ENCODE measurements at places on chromosomes 6 and 20. TPM values are rescaled to one million over a fixed set of nuclear protein-coding genes. Genes with fewer than 3 reads are reported as not detected.

TGM3 gene
- 0.28 TPM for total RNA-seq

HLA-DRB5 gene
- total RNA-seq: 266 TPM

FILIP1 gene
- 1.9 TPM for total RNA-seq

DAAM2 gene
- 1.1 TPM for total RNA-seq

ACAT2 gene
- total RNA-seq: 43.0 TPM

ZNF512B gene
- total RNA-seq: 10.0 TPM

PPP1R14C gene
- 0.42 TPM for total RNA-seq

SRMS gene
- 0.05 TPM for total RNA-seq

CST1 gene
- total RNA-seq: 2.5 TPM

GJA10 gene
- total RNA-seq: 0.05 TPM

KHDC1 gene
- 2.3 TPM for total RNA-seq

DNA sequence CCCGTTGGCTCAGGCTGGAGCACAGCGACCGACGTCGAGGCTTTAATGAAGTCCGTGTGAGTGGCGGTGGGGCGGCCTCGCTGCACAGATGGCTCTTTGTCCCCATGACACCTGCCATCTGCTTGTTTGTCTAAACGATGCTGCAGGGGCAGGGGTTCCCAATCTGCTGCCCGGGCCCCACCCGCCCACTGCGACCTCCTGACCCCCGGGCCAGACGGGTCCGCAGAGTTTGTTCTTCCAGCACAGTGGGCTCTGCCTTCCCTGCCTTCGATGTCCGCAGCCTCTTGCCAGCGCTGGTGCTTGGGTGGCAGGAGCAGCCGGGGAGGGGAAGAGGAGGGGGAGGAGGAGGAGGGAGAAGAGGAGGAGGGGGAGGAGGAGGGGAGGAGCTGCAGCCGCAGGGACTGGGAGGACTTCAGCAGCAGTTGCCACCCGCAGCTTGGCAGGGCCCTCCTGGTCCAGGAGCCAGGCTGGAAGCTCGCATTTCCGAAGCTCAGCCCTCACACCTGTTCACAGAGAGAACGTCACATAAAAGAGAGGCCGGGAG, 210.0 kb downstream of the DLL1 start:
- DNase-seq: no peak

DNA sequence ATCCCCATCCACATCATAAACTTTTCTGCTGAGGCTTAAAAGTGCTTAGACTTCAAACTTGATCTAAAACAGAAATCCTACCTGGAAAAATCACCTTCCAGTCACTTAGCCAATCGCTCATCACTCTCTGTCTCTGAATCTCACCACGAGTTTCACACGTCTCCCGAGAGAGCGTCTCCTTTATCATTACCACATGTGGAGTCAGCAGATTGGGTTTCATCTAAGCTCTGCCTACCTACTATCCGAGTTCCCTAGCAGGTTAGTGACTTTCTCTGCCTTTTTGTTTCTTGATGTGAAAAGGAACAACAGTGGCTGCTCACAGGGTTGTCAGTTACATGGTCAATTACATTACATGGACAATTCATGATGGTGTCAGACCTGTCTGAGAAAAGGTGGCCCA, 286.2 kb downstream of the ESR1 start:
- no peak for DNase-seq

GRCh38 chr6:140546640-140547039, 1172.2 kb upstream of the CITED2 start:
- no peak for DNase-seq

GRCh38 chr6:92847988-92848387, 571.4 kb downstream of the EPHA7 start:
- no peak for DNase-seq

GRCh38 chr20:14604143-14604542, 266.7 kb upstream of the FLRT3 start:
- DNase-seq: no peak

- no peak for DNase-seq
These were observed 130.1 kb upstream of the DOK5 start for GRCh38 chr20:54345301-54345724.

DNA sequence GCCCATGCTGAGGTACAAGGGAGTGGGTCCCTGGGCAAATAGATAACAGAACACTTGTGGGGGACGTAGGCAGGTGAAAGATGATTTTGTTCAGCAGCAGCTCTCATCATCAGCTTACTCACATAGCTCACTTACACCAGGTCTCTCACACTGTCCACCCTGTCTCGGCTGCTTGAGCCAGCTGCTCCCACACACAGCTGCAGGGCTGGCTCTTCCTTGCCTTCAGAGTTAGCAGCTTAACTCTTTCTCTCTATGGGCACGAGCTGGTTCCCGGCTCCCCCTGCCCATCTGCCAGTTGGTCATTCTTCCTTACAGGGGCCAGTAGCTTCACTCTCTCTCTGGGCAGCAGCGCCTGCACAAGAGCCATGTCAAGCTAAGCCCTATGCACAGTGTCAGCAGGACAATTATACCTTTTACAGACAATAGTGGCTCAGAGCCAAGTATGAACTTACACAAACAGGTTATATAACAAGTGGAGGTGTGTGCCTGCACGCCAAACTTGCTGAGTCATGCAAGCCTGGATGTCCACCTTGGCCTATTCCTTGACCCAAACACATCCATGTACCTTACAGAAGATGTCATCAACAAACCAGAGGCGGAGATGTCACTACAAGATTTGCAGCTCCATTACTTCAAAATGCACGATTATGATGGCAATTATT, 18.7 kb downstream of the ZNF391 start:
- DNase-seq: no peak

- no peak for DNase-seq
These were observed 2.4 kb upstream of the IL22RA2 start for GRCh38 chr6:137175868-137176245.

DNA sequence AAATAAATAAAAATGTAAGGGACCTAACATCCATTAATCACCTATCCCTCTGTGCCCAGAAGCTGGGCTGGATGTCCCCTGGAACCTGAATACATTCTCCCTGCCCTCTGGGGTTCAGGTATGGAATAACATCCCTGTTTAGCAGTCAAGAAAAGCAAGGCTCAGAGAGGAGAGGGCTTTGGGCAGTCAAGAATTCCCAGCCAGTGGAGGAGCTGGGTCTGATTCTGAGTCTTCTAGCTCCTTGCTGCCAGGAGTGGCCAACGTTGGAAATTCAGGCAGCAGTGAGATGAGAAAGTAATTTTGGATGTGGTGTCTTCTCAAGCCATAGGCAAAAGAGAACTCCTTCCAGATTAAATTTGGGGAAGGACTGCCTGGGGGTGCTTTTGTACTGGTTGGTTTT, 42.6 kb upstream of the ZNFX1 start:
- DNase-seq: no peak

- DNase-seq: peak; percentile 44
These were observed 10.9 kb upstream of the LPIN3 start for GRCh38 chr20:41329435-41330342.

Data from thymus (tissue), 14 donors.